ENCODE measurements at places on chromosomes 5 and 9.

- no peak for DNase-seq
Observed at GRCh38 chr5:14359069-14360043, 216.2 kb downstream of the TRIO start.

DNA sequence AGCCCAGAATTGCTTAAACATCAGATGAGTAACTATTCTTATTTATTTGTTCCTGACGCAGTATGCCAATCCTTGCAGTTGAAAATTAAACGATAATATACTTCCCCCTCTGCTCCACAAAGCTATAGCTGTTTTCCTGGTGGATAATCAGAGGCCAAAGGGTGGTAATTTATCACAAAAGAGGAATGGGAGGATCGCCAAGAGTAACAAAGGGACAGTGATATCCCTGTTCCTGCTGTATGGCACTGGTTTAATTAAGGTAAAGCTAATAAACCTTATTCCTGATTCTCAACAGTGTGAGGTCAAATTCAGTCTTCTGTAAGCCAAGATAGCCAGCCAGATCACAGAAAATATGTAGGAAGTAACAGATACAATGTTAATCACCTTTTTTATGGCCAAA lies 33.4 kb upstream of the PTGER4 start:
- no peak for DNase-seq

GRCh38 chr5:76504901-76505564 lies 101.9 kb downstream of the IQGAP2 start:
- no peak for DNase-seq

DNA sequence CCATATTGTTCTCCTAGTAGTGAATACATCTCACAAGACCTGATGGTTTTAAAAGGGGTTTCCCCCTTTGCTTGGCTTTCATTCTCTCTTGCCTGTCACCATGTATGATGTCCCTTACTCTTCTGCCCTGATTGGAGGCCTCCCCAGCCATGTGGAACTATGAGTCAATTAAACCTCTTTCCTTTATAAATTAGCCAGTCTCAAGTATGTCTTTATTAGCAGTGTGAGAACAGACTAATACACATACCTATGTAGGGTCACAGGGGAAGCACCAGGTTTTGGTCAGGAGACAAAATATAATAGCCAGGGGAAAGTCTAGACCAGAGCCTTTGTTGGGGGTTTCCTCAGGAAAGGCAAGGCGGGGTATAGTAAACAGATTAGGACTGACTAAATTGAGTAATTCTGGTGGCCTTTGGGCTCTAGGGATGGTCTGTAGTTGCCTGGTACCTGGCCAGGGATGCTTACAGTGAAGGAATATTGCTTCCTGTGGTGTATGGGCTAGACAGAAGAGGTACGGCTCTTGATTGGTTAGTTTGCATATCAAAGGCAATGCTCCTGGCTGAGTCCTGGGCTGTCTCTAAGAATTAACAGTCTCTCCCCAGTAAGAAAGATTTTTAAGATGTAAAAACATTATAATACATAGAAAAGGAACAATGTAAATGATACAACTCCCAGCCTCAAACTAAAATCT lies 254.5 kb downstream of the ELAVL2 start:
- no peak for DNase-seq

GRCh38 chr5:1962619-1963355 lies 80.1 kb upstream of the IRX4 start:
- no peak for DNase-seq

- DNase-seq = no peak
Observed at GRCh38 chr5:102762095-102762534, 7.0 kb downstream of the PAM start.
